ENCODE measurements at places on chromosomes 12 and 14. TPM values are rescaled to one million over a fixed set of nuclear protein-coding genes. Genes with fewer than 3 reads are reported as not detected.

MAP3K9 gene
- 1.7 TPM for polyA plus RNA-seq

CCDC175 gene
- not detected for polyA plus RNA-seq

IL26 gene
- polyA plus RNA-seq: not detected

GRCh38 chr12:18165422-18165871 lies 75.5 kb upstream of the RERGL start:
- H3K27me3 ChIP-seq: no peaks in the 10 kb centered on the region
- peak; percentile 49 for DNase-seq
- peaks cover 7% of the 10 kb centered on the region for H3K4me1 ChIP-seq
- H3K36me3 ChIP-seq: no peaks in the 10 kb centered on the region

DNA sequence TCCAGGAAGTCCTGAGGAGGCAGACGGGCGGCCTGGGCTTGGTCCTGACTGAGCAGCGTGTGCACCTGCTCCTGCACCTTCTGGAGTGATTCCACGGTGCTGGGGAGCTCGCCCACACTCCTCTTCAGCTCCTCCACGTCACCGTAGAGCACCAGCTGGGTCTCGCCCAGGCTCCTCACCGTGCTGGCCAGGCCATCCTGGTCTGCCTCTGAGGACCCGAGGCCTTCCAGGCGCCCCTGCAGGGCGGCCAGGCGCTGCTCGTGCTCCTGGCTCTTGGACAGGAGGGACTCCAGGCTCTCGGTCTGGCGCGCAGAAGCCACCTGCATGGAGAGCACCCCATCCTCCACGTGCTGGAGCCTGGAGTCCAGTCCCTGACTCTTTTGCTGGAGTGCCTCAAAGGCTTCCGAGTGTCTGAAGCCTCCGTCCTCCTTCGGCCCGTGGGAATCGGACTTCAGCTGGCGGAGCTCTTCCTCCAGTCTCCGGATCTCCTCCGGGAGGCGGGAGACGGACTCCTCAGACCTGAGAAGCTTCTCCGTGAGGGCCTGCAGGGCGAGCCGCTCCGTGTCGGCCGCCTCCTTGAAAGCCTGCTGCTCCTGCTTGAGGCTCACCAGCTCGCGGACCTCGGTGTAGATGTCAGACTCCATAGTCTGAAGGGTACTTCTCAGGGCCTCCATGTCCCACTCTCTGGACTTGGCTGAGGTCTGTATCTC lies 8.4 kb downstream of the CKAP4 start:
- H3K27me3 ChIP-seq: no peaks in the 10 kb centered on the region
- H3K4me3 ChIP-seq: no peak overlapping the region
- peaks cover 46% of the 10 kb centered on the region for H3K4me1 ChIP-seq

DNA sequence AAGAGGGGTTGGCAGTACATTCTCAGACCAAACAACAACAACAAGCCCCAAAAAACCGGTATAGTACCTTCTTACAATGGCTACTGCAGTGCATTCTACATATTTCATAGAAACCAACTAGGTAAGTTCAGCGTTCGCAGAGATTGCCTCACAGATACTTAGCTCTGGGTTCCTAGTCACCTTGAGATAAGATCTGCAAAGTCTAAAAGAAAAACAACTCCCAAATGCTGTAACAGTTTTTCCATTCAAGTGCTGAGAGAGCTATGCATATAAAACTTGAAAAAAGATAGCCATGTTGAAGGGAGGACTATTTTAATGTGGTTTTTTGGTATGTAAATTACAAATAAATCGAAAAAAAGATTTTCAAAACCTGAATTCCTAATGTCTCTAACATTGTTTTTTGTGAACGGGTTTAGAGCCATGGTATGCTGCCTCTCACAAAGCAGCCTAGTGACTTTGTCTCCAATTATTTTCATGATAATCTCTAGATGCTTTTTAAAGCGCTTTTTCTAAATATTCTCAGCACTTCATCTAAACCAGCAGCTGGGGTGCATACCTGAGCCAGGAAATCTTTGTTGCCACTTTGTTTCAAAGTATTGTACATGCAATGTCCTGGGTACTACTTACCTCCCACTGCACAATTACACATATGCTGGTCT lies 56.6 kb upstream of the CRACR2A start:
- no peak for DNase-seq
- peaks cover 16% of the 10 kb centered on the region for H3K36me3 ChIP-seq
- no peaks in the 10 kb centered on the region for H3K4me1 ChIP-seq
- no peaks in the 10 kb centered on the region for H3K27me3 ChIP-seq
